ENCODE measurements at places on chromosomes 5 and 9.

- DNase-seq = no peak
Observed at GRCh38 chr9:95344735-95345325, 27.3 kb upstream of the FANCC start.

DNA sequence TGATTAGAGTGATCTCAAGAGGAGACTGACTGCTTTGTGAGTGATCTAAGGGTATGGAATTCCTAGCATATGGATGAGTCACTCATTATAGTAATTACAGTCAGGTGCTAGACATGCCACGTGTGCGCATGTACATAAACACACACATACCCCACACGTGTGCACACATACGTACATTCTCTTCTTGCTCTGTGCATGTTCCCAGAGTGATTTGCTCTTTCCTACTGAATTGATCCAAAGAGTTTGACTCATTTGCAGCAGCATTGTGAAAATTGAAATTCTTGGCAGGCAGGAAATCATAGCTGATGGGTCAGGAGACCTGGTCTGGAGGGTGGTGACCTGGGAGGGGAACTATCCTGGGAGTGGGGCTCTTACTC, 63.8 kb downstream of the ANGPTL2 start:
- DNase-seq = no peak

GRCh38 chr5:175206669-175207068, 237.3 kb downstream of the DRD1 start:
- DNase-seq = no peak

DNA sequence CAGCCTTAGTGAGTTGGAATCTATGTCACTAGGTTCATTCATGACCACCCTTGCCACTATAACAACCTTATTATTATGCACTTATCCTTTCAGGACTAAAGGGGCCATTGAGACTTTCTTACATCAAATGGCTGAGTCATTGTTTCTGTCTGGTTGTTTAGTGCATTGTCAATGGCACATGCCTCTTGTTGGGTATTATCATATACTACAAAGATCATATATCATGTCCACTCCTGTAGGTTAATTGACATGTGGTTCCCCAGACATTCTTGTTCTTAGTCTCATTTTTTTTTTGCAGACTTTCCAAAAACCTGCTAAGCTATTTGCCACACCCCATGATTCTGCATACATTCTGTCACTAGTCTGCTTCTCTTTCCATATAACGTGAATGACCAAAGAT, 66.7 kb upstream of the PRDM9 start:
- no peak for DNase-seq

DNA sequence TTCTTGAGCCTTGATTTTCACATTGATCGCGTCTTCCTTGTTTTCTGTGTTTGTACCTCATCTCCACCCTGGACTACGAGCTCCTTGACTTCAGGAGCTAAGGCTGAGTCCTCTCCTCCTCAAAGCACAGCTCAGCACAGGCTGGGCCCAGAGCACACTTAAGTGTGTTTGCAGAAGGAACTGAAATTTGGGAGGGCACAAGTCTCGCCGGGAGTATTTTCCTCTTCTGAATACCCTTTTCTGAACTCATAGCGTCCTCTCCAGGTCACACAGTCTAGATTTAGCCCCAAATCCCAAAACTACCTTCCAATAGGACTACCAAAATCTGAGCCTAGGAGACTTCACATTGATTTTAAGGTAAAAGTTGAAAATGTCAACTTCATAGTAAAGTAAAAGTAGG, 41.6 kb downstream of the TSTD2 start:
- no peak for DNase-seq

Data from brain microvascular endothelial cell (primary cell).